Activated naive CD8-positive, alpha-beta T cell treated with anti-CD3 and anti-CD28 coated beads, Interleukin-2, amount 50 U/mL, for 16 hours (primary cell): ENCODE measurements at places on chromosomes 3 and 15.

DNA sequence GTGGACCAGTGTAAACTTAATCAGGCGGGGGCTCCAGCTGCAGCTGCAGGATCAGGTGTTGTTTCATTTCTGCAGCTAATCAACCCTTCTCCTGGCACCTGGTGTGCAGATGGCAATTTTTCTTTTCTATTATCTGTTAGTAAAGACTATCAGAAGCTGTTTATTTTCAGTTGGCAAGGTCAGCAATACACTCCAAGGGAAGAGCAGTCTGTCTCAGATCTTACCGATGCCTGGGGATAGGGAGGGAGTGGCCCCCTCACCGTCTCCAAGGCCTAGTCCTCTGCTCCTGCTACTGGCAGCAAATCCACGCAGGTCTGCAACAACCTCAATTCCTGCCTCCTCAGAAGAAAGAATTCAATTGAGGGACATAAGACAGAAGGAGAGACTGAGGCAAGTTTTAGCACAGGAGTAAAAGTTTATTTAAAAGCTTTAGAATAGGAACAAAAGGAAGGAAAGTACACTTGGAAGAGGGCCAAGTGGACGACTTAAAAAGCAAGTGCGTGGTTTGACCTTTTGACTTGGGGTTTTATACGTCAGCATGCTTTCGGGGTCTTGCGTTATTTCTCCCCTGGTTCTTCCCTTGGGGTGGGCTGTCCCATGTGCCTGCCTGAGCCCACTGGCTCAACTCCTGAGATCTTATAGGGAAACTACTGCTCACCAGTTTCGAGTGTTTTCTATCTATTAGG is 9.2 kb downstream of the CCRL2 start:
- no peak for DNase-seq

DNA sequence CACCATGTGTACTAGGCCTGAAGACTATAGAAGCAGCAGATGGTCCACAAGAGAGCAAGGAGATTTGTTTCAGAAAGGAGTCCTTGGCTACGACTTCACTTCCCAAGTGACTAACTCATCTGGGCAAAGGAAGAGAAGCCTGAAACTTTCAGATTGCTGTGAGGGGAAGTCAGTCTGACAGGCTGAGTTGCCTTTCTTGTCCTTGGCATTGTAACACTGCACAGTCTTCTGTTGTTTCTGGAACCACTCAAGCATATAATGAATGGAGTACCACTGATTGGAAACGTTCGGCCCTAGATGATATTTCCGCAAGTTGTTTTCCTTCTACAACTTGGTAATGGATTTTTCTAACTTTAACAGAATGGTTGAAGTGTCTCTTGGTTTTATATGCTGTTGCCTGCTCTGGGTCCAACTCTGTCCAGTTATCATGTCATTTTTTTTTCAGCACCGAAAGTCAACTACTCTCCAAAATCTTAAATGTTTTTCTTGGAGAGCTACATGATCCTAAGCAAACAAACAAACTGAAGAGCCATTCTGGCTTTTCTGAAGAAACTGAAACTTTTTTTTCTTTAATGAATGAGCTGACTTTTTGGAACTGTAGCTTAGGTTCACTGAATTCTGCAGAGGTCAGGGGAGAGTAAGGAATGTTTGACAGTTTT is 685.7 kb downstream of the MECOM start:
- DNase-seq = no peak

- DNase-seq = no peak
Measured at GRCh38 chr3:31053299-31053698, 158.8 kb upstream of the GADL1 start.

DNA sequence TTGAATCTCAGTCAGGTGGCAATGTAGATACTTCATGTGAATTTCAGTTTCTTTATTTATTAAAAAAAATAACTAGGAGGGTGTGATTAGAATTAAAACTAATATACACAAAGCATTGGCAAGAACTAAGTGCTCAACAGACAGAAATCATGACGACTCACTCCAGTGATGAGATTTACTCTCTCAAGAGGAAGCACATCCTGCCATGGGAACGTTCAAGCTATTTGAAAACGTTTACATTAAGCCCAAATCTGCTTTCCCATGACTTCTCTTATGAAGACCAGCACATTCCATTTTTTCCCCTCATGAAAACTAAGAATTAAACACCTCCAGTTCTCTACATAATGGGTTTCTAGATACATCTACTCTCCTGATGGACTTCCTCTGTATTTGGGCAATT is 8.5 kb downstream of the WDR53 start:
- DNase-seq = no peak

- no peak for DNase-seq
Measured at GRCh38 chr3:131840156-131840797, 194.5 kb downstream of the CPNE4 start.

DNA sequence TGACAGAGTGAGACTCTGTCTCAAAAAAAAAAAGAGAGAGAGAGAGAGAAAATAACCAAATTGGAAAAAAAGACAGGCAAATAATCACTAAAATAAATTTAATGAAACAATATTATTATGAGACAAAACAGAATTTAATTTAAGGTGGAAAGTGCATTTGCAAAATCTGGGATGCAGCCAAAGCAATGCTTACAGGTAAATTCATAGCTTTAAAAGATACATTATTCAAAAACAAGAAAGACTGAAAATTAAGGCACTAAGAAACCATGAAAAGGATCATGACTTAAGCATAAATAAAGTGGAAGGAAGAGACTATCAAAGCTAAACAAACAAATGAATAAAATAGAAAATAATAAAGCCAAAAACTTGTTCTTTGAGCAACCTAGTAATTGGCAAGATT is 37.7 kb downstream of the GRIP2 start:
- no peak for DNase-seq
